ENCODE measurements at places on chromosomes 2 and 18. TPM values are rescaled to one million over a fixed set of nuclear protein-coding genes. Genes with fewer than 3 reads are reported as not detected.

DNA sequence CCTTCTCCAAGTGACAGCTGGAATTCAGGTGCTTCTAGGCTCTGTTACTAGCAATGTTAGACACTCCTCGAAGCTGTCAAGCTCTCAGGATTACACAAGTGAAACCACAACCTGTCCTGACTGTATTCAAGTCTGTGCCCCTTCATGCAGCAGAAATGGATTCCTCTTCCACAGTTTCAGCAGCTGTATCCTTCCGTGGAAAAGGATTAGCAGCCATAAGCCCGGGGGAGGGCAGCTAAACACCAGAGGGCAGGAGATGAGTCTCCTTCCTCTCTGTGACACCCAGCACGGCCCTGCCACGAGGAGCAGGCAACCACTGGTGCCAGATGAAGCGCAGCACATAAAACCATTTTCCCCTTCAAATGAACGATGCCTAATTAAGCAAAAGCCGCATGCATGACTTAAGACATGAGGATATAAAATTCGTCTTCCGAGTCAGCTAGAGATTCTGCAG is 1.2 kb downstream of the ST3GAL5 start:
- peak; percentile 62 for DNase-seq

The DYSF gene
- total RNA-seq, result 3.7 TPM

DNA sequence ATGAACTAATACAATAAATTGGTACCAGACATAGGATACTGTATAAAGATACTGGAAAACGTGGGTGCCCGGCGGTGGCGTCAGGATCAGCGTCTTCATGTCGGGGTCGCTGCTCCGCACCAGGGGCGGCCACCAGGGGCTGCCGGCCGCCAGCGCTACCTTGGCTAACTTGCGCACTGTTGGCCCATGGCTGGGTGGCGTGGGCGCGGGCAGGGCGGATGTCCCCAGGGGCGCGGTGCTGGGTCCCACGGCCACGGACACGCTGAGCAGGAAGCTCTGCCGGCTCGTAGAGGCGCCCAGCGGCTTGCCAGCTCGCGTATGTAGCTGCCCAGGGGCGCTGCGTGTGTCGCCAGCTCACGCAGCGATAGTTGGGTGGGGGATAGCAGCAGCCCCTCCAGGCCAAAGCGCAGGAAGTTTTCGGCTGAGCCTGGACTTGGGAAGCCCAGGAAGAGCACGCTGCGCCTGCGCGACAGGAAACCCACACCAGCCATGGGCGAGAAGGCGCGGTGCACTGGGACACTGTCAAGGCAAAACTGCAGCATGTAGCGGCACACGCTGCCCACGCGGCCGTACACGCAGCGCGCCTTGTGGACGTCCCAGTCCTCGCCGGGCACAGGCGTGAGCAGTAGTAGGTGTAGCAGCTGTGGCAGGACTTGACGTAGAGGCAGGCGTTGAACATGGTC is 299.9 kb downstream of the CCDC74A start:
- no peak for DNase-seq

The KDM3A gene
- total RNA-seq, result 46.1 TPM

- no peak for DNase-seq
These were observed 8.7 kb downstream of the NETO1 start for GRCh38 chr18:72859088-72859487.

- DNase-seq, result no peak
These were observed 776.3 kb upstream of the POU3F3 start for GRCh38 chr2:104077573-104077972.

- no peak for DNase-seq
These were observed 16.3 kb downstream of the ST6GAL2 start for GRCh38 chr2:106869512-106870275.

DNA sequence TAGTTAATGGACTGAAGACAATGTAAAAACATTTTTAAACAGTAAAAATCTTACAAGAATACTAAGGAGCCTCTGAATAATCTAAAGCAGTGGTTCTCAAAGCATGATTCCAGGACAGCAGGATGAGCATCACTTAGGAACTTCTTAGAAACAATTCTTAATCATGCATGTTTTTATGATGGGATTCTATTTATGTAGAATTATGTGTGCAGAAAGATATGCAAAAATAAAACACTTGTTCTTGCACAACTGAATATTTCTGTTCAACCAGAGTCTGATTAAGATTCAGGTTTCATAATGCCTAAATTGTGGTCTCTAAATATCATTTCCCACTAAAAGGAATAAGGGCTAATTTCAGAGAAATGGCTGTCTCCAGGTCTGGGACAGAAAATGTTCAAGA is 69.2 kb upstream of the MTIF2 start:
- DNase-seq, result no peak

All from transverse colon (tissue), 4 donors.